Stimulated activated CD4-positive, alpha-beta T cell treated with anti-CD3 and anti-CD28 coated beads, Interleukin-1b, Interleukin-23, amount 100 ng/mL, for 1 hour (primary cell): ENCODE measurements at places on chromosomes 16 and 17.

DNA sequence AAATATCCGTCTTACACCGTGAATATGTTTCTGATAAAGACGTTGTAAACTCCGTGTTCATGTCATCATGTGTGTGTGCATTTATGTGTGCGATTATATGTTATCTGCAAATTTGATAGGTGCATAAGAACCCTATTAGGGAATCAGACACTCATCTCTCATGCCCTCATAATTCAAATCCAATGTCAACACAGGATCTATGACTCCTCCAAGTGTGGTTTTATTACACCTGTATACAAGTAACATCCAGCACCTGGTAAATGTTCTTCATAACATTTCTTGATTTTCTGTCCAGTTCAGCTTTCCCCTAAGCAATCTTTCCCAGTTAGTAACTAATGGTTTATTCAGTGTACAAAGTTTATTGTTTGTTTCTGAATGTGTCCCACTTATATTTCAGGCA lies 681.9 kb downstream of the CDH11 start:
- no peak for DNase-seq

DNA sequence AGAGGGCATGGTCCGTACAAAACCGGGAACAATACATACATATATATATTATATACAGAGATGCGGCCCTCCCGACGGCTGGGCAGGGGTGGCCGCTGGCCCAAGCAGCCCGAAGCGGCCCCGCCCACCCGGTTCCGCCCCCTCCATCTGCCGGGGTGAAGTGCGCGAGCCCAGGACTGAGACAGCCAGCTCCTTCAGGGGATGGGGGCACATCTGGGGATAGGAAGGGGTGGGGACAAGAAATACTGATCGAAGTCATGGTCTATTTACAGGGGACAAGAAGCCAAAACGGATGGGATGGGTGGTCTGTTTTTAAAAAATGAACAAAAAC lies 3.8 kb upstream of the SAMD14 start:
- DNase-seq = no peak

DNA sequence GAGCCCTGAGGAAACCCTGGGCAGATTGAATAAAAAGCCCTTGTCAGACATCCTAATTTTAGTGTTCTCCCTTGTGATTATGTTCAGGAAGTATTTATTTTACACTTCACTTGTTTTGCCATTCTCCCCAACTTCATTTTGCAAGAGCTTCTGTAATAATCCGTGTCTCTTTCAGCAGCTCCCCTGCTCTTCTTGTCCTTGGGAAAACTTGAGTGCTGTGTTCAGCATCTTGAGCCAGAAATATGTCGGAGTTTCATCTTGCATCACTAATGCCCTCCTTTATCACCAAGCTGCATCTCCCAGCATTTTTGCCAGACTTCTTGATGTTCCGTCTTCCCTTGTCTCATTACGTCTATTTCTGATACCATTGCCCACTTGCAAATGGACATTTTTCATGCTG lies 486.5 kb upstream of the EEF2KMT start:
- DNase-seq = no peak

DNA sequence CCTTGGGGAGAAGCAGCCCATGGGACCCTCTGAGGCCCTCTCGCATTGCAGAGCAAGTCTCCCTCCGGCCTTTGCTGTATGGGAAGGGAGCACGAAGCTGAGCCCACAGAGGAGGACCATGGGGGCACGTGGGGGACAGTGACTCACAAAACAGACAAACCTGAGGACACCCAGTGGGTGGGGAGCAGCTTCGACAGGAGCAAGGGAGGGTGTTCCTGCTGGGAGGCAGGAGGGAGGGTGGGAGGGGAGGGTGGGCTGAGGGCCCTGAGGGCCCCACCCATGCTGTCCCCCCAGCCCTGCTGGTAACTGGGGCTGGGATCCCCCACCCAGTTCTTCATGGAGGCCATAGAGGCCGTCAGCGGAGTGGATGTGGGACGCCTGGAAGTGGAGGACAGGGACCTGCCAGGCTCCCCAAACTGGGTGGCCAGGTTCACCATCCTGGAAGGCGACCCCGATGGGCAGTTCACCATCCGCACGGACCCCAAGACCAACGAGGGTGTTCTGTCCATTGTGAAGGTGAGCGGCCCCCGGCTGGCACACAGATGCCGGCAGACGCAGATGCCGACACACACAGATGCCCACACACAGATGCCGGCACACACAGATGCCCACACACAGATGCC lies 12.5 kb downstream of the SLC22A31 start:
- no peak for DNase-seq

DNA sequence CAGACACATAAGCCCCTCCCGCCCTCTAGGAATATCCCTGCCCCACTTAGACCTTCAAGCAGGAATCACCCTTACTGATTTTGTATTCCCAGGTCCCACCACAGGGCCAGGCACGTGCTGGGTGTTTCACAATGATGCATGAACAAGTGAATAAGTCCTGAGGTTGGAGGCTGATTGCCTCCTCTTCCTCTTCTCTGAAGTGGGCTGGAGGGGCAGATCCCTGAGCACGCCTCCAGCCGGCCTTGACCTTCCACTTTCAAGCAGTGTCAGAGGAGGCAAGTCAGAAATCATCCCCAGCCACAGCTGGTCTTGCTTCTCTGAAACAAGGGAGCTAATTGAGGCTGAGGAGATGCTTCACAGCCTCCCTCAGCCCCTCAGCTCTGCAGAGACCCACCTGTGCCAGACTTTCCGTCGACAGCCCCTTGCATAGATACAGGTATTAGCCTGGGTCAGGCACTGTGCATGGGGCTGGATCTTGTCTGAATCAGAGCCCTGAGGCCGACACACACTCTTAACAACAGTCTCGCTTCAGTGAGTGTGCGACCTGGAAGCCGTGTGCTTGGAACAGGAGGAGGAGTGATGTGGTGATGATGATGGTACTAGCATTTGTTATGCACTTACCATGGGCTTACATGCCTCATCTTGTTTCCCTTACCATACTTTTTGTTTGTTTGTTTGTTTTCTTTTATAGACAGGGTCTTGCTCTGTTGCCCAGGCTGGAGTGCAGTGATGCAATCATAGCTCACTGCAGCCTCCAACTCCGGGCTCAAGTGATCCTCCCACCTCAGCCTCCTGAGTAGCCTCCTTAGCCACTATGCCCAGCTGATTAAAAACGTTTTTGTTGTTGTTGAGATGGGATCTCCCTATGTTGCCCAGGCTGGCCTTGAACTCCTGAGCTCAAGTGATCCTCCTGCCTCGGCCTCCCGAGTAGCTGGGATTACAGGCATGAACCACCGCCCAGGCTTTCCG lies 15.0 kb downstream of the MRM1 start:
- DNase-seq = no peak

DNA sequence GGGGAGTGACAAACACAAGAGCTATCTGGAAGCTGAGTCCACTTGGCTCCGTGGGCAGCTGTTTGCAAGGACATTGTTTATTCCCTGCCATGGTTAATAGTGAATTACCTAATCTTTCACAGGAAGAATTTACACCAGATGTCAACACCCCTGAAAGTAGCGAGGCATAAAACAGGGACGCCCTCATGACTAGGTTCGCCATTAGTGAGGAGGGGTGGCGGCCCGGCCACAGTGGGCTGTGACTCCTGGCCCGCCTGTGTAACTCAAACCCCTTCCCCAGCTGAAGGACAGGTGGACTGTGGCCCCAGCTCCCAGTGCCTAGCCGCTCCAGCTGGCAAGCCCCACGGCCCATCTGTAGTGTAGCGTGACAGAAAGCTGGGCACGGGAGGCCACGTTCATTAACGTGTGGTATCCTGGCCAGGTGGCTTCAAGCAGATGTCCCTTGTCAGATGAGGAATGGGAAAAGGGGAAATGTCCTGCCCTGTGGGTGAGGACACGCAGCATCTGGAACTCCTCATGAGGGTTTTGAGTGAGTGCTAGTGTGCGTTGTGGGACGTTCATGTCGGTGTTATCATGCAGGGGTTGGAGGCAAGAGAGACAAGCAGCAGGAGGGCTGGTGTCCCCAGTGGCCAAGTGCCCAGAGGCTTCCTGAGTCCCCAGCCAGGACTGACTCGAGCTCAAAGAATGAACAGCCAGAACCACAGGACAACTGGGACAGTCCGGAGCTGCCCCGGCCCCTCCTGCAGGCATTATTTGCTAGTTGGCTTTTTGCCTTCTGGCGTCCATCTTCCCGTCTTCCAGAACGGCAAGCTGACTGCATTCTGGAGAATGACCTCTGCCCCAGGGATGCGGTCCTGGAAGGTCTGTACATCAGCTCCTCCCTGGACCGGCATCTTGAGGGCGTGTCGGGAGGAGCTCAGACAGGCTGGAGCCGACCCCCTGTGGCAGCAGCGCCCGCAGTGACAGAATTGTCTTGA lies 19.2 kb downstream of the KDM8 start:
- DNase-seq = no peak

DNA sequence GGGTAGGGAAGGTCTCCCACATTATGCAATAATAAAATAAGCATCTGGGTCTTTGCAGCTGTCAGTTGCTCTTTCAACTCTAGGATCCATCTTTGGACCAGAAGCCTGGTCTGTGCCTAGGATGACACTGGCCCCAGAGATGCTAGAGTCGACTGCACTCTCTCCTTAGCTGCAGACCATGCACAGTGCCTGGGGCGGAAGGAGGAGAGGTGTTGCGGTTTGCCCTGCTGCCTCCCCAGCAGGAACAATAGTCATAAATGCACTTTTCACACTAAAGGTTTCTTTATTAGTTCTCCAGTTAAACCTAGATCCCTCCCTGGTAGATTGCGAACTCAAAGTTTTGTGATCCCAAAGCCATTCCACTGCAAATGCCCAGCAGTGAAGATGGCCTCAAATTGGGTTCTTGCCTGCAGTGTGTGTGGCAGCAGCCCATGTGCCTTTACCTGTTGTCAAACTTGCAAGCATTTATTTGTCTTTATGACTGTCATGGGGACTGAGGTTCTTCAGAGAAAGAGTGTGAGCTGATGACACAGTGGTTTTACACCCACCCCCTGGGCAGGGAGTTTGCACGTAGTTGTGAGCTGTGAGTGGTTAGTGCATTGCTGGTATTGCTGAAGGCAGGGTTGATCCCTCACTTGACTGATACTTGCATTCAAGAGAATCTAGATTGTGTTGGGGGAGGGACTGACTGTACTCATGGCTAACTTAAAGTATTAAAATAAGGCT lies 10.3 kb downstream of the ATXN1L start:
- DNase-seq = no peak

DNA sequence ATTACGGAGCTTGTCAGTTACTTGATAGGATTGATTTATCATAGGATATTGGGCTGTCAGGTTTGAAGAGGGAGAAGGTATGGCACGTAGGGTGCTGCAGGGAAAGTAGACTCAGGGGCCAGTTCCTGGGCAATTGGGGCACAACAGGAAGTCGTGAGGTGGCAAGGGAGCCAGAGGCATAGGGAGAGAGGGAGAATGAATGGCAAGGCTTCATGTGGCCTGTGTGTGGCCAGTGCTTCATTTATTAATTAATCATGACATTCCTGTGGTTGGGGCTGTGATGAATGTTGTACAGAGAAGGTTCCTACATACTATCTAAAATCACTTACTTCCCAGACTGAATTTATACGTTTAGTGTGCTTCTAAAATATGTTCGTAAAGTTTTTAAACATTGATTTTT lies 19.3 kb downstream of the MFSD11 start:
- DNase-seq = no peak

DNA sequence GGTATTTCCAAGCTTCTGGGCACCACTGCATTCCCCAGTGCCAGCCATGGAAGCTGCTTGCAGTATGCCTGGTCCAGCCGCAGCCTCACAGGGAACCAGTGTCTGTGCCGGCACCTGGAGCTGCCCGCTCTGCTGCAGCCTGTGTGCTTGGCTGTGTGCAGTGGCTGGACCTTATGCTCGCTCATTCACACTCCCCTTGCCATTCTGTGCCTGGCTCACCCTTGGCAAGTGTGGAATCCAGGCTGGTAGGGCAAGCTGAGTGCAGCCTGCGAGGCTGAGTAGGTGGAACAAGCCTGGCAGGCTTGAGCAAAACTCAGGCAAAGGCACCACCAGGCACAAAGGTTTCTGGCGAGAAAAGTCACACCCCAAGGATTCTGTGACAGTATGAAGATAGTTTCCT lies 144.0 kb downstream of the MYO1D start:
- DNase-seq = no peak

GRCh38 chr17:14332331-14332730 lies 31.4 kb downstream of the HS3ST3B1 start:
- DNase-seq = no peak

DNA sequence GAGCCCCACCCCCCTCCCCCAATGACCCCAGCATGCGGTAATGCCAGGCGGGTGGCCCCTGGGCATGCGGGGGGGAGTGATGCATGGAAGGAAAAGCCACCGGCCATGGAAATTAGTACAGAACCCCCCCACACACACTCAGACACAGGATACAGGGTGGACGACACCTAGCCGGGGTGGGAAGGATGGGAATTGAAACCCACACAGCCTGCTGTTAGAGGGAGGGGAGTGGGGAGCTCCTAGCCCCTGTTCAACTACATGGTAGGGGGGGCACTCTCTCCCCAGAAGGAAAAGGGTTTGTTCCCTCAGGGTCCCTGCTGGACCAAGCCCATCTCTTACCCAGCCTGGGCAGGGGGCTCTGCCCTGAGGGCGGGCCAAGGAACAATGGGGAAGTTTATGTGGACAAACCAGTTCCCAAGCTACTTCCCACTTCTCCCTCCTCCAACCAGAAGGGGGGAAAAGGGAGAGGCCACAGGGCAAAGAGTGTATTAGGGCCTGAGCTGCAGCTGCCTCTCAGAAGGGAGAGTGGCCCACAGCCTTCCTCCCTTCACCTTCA lies 5.2 kb downstream of the TMUB2 start:
- no peak for DNase-seq

GRCh38 chr16:10565167-10565566 lies 15.2 kb downstream of the EMP2 start:
- DNase-seq = no peak

DNA sequence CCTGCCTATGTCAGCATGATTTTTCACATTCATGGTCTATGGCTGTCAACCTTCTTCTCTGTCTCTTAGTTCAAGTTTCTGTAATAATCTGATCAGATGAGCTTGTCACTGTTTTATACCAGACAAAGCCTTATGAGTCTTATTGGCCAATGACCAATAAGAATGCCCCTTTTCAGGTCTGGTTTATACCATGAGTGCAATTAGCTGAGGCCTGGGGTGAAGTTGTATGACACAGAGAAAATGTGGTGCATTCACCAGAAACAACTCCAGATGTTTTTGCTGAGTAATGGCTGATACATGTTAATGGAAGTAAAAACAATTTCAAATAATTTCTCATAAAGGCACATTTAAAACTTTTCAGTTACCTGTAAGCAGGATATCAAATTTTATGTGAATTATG lies 218.6 kb upstream of the CDH8 start:
- no peak for DNase-seq

DNA sequence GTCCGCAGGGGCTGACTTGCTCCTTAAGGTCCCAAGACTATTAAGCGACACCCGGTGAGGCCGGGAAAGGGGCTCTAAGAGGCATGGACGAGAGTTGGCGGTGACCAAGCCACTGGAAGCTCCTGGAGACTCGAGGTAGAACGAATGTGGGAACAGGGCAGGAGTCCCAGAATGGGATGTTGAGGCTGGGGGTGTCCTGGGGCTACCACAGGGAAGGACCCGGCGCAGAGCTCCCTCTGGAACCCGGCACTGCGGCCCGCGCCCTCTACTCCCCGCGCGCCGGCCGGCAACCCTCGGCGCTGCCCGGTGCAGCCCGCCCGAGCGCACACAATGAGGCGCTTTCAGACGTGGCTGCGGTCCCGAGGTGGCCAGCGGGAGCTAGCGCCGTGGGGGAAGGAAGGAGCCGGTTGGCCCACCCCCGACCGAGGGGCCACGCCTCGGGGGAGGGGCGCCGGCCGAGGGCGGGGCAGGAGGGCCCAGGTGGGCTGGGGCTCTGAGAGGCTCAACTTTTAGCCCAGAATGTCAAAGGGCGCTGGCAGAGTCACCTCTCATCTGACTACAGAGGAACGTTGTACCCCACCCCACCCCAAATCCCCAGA lies at the start of gene CHST6:
CHST6 (minus strand) TSS at position 366 of the 599 bp plus-strand sequence. CDS start 15,613 bp downstream, outside the sequence.
- peak; percentile 9 for DNase-seq
